Kidney epithelial cell (primary cell): ENCODE measurements at places on chromosomes 6 and 20. TPM values are rescaled to one million over a fixed set of nuclear protein-coding genes. Genes with fewer than 3 reads are reported as not detected.

The EPPIN gene
- not detected in 2 replicates for total RNA-seq

The BPIFB2 gene
- not detected in 2 replicates for total RNA-seq

The BACH2 gene
- 5.0 and 11.6 TPM in 2 replicates for total RNA-seq

The TRERF1 gene
- total RNA-seq, result 0.75 and 1.4 TPM in 2 replicates

The HTR1B gene
- total RNA-seq, result 1.5 and 2.3 TPM in 2 replicates
